Cardiac fibroblast (primary cell): ENCODE measurements at places on chromosomes 12 and 14.

DNA sequence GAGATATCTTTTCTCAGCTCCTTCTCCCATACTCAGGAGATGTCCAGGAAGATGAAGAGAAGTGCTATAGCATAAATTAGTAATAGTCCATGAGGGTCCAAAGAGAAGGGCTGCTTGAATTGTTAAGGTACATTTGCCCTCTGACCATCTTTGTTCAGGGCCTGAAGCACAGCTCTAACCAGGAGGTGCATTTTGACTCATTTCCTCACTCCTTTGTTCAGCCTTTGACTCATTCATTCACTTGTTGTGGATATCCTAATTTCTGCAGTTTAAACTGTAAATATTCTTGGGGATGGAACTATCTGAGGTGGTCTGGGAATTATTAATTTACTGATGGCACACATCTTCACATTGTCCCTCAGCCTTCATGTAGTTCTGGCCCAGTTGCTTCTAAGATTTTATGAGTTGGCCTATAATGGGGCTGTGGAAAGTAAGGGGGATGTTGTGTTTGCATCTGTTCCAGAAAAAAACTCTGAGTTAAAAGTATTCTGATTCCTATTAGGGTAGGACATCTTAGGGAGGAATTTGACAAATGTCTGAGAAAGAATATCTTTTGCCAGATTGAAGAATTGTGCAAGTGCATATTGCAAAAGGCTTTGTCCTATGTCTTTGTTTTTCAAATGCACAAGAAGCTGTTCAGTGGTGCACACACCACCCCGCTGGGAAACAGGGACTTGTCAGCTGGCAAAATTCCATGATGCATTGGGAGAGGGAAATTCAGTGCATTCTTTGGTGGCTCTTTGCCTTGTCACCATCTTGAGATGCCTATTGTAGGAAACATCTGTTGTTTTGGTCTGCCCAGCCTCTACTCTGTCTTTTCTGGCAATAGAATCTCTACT lies 22.1 kb downstream of the SMOC1 start:
- DNase-seq = peak; percentile 87

DNA sequence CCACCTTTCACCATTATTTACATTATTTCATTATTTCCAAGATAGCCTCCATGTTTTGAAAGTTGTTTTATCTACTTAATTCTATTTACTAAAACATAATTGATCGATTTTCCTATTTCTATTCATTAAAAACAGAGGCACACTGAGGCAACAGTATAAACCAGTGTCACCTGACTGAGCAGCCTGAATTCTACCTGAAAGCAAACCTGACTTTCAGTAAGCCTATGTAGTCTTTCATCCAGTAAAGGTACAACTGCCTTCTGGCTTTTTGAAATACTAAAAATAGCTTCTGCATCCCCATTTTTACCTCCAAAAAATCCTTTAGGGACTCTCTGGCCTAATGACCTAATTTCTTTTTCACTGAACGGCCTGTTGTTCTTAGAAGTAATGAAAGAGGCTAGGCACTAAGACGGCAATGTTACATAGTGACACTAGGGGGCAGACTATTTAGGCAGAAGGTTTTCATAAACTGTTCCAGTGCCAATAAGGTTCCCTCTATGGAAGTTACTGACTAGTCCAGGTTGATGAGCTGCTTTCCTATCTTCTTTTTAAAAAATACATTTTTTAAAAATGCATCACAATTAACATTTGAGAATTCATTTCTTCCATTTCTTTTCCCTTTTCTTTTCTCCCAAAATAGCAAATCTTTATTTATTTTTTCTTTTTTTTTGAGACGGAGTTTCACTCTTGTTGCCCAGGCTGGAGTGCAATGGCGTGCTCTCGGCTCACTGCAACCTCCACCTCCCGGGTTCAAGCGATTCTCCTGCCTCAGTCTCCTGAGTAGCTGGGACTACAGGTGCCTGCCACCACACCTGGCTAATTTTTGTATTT lies 17.5 kb downstream of the ANAPC5 start:
- peak; percentile 85 for DNase-seq

- DNase-seq = peak; percentile 82
These were observed 19.0 kb upstream of the RNASE12 start for GRCh38 chr14:20610002-20610765.

DNA sequence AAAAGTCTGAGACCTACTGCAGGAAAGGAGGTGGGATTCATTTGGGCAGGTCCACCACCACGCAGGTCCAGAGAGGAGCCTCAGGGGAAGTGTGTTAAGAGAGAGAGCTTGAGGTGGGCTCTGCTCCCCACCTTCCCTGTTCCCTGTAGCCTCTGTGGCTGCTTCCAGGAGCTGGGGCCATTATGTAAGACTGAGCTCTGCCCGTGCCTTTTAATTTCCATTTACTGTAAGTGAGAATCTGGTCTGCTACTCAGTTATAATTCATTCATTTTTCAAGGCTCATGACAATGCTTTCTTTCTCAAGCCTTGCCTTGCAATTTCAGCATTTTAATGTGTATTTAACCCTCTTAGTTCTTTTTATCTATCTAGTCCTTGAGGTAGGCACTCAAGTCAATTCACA lies 8.3 kb downstream of the SLC4A8 start:
- DNase-seq = no peak

- no peak for DNase-seq
These were observed 1.7 kb upstream of the RAD52 start for GRCh38 chr12:951176-951575.

DNA sequence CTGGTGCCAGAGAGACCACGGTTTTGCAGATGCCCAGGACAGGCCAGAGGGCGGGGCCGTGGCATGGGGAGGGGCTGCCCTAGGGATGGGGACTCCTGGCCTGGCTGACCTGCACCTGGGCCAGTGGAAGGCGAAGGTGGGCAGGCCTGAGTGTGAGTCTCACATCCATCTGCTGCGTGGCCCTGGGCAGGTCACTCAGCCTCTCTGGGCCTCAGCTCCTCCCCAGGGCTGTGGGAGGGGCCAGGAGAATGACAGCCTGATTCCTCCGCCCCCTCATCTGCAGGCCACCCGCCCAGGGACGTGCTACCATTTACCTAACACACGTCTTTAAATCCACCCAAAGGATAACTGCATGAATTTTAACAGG lies 90.9 kb downstream of the GALNT9 start:
- no peak for DNase-seq

DNA sequence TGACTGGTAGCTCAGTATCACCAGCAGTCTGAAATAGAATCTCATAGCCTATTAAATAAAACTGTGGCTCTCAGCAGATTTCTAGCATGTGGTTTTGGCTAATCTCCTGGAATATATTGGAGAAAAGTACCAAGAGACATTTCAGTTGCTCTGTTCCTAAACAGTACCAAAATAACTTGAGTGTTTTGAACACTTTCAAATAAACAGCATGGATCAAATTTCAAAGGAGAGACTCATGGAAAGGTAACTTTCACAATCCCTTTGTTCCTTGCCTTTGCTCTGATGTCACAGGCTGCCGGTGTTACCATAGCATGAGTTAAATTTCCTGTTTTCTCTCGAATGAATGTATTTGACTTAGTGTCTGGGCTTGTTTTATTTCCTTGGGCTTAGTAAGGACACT lies 3.4 kb downstream of the ARG2 start:
- peak; percentile 81 for DNase-seq

DNA sequence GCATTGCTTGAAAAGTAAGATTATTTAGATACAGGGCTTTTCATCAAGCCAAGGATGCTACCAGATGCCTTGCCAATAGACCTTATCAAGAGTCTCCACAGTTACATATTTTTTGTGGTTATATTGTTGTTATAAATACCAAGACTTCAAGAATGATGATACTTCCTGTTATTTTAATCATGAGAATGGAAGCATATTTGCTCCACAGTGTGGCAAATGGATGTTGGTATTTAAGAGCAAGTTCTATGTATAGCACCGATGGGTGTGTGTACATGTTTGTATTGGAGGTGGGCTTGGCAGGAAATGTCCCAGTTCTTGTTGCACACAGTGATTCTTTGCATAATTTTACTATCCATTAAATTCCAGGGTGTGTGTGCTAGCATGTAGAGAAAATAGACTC lies 4.4 kb upstream of the NID2 start:
- DNase-seq = peak; percentile 61

DNA sequence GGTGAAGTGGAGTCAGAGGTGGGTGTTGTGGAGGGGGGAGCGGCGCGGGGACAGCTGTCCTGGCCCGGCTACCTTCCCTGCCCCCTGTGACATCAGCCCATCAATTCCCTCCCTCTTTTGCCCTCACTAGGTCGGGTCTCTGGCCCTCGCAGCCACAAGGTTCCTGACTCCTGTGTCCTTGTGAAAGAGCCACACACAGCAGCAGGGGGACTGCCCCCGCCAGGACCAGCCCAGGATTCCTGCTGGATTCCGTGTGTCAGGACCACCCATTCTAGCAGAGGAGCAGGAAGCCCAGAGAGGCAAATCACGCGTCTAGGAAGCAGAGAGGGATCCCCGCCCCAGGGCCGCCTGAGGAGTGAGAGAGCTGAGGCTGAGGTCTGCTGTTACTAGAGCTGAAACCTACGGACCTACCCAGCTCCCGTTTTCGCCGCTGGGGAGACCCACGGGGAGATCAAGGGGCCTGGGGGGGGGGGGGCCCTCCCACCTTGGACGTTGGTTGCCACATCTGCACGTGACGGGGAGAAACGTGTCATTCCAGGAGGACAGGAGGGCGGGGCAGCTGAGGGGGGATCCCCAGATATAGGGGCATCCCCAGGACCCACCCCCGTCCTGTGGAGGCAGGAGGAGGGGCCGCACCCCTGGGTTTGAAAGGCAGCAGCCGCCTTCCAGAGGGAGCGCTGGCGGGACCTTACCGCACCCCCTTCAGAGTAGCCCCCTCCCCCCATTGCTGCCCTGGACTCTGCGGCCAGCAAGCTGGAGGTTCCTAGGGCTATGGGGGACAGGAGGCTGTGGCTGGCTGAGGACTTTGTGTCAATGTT lies 12.5 kb upstream of the INF2 start:
- no peak for DNase-seq

DNA sequence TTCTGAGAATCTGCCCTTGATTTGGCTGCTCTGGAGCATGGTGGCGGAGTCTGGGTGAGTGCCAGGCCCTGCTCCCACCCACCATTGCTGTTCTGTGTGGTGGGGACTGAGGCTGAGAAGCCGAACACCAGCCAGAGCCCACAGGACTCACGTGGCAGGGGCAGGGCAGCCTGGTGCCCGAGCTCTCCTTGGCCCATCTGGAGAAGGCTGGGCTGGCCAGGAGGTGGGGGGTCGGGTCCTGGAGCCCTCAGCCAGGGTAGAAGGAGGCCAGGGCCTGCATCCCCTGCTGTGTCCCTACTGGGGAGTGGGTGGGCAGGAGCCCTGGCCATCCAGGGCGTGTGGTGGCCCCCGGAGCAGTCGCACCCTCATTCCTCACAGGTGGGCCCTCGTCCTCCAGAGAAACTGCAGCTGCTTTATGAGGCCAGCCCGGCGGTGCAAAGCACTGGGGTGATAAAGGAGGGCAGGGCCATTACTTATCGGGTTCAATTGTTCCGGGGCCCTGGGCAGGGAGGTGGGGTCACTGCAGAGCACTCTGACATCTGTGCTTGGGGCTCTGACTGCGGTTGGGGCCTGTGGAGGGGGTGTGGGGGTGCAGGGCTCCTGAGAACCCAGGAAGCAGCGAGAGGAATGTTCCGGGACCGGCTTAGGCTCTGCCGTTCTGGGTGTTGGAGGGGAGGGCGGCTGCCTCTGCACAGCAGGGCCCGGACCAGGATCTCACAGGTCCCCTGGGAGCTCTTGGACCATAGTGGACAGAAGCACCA lies 217.5 kb upstream of the C14orf180 start:
- no peak for DNase-seq

- no peak for DNase-seq
These were observed 9.5 kb downstream of the PHETA1 start for GRCh38 chr12:111359231-111359913.

DNA sequence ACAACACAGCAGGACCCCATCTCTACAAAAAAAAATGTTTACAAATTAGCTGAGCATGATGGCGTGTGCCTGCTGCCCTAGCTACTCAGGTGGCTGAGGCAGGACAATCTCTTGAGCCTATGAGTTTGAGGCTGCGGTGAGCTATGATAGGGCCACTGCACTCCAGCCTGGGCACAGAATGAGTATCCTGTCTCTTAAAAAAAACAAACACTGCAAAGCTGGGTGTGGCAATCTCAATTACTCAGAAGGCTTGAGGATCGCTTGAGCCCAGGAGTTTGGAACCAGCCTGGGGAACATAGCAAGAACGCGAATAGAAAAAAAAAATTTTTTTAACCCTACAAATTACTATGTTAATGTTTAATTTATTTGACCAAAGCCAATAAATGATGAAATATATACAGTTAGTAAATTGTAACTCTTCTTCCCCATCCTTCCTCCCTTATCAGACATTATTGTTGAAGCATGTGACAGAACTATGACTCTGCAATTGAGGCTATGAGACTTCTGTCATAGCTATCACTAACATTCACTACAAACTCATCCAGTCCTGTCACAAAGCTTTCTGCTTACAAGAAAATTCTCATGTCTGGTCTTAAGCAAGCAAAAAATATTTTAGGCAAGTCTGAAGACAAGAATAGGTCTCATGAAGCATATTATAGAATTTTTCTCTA lies 9.8 kb downstream of the BTBD7 start:
- DNase-seq = no peak

GRCh38 chr12:106074706-106075392 lies 63.9 kb downstream of the NUAK1 start:
- peak; percentile 83 for DNase-seq

GRCh38 chr14:65461730-65462129 lies 49.2 kb downstream of the FUT8 start:
- DNase-seq = peak; percentile 42

DNA sequence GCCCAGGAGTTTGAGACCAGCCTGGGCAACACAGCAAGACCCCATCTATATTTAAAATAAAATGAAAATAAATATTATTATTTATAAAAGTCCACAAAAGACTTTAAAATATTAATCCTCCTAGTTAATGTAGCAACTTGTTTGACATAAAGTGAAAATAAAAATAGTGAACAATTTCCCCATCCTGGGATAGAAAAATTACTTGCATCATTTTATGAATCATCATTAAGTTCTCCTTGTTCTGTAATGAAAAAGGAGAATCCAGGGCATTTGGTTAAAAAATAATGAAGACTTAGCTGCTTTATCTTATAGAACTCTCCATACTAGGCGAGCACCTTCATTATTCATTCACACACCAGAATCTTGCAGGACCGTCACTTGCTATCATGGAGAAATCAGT lies 66.1 kb downstream of the ELK3 start:
- DNase-seq = no peak

GRCh38 chr14:71430678-71431376 lies 501.4 kb upstream of the RGS6 start:
- no peak for DNase-seq

DNA sequence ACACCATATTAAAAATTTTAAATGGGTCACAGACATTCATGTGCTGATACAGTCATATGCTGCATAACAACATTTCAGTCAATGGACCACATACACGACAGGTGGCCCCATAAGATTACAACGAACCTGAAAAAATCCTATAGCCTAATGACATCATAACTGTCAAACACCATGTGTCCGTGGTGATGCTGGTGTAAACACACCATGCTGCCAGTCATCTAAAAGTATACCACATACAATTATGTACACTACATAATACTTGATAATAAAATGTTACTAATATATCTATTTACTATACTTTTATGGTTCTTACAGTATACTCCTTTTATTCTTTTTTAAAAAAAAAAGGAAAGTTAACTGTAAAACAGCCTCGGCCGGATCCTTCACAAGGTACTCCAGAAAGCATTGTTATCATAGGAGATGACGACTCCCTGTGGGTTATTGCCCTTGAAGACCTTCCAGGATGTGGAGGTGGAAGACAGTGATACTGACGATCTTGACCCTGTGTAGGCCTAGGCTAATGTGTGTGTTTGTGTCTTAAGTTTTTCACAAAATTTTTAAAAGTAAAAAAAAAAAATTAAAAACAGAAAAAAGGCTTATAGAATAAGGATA lies 5.0 kb upstream of the TDG start:
- DNase-seq = no peak
